ENCODE measurements at places on chromosomes 1 and 21.

DNA sequence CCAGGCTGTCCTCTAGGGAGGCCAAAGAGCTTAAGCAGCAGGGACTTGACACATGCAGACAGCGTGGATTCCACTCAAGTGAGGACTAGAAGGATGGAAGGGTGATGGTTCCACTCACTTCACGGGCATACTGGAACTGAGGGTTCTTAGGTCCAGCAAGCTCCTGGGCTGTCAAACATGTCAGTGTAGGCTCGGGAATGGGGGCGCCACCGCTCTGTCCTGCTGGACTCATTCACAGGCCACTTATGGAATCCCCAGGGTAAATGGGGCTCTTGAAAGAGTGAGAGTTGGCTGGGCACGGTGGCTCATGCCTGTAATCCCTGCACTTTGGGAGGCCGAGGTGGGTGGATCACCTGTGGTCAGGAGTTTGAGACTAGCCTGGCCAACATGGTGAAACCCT lies 27.7 kb upstream of the CSF3R start:
- ATAC-seq: no peak

GRCh38 chr1:47812904-47813514 lies 184.2 kb downstream of the TRABD2B start:
- peak; percentile 17 for ATAC-seq

GRCh38 chr1:210332719-210333398 lies 4.2 kb downstream of the HHAT start:
- no peak for ATAC-seq

GRCh38 chr1:59672851-59673572 lies 141.7 kb upstream of the HOOK1 start:
- ATAC-seq: peak; percentile 73

- no peak for ATAC-seq
Measured at GRCh38 chr1:72885841-72886240, 603.5 kb upstream of the NEGR1 start.

DNA sequence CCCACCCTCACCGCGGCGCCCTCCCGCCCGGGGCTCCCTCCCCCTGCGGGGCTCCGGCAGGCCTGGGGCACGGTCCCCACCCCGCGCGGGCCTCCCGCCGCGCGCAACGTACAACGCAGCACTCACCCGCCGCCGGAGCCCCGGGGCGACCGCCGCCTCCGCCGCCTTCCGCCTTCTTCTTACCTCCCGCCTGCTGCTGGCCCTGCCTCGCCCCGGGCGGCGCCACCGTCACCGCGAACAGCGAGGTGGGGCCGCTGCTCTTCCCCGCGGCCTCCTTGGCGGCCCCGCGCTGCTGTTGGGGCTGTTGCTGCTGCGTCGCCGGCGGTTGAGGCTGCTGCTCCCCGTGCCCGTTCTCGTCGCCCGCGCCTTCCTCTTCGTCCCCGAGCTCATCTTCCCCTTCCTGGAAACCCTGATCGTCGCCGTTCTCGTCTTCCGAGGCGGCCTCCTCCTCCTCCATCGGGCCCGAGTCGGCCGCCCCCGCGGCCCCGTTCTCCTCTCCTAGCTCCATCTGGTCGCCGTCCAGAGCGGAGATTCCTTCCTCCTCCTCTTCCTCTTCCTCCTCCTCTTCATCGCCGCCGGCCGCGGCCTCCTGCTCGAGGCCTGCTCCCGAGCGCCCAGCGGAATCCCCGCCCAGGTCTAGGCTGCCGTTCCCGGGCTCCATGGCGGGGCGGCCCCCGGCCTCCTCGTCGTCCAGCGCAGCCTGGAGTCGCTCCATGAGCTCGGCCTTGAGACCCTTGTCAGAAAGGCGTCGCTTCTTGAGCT lies 671 bp downstream of the HNRNPU start:
- peak; percentile 4 for ATAC-seq

- ATAC-seq: no peak
Measured at GRCh38 chr21:33651965-33652680, 9.8 kb downstream of the ITSN1 start.

DNA sequence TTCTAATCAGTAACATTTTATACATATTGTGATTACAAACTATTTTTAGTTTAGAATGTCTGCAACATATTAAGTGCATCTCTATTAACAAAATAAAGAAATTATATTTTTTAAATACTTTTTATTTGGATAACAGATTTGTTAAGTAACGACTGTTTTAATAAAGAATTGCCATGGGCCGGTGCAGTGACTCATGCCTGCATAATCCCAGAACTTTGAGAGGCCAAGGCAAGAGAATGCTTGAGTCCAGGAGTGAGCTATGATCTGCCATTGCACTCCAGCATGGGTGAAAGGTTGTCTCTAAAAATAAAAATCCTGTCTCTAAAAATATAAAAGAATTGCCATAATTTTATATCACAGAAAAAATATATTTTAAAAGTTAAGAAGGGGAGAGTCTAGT lies 4.1 kb downstream of the LRRIQ3 start:
- ATAC-seq: no peak

DNA sequence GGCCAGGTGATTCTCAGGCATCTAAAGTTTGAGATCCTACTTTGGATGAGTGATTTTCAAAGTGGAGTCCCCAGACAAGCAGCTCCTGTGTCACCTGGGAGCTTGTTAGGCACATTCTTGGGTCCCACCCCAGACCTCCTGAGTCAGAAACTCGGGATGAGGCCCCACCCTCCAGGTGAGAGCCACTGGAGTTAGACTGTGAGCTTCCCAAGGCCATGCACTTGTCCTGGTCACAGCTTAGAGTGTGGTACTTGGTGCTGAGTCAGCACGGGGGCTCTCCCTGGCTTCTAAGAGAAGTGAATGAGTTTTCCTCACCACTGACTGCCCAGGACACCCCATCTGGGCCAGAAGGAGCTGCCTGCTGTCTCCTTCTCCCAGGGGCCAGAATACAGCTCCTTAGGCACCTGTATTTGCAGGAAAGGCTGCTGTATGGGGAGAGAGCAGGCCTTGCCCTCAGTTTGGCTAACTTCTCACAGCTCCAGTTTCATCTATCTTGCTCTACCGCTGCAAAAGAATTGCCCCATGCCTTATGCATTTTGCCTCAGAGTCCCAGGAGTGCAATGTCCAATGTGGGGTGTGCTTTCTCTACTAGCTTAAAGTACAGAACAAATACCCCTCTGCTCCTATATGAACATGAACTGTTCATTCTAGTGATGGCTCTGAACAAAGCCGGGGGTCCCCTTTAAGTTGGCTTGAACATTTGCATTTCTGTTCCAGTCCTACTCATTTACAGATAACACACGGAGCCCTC lies 98.1 kb downstream of the PSMG1 start:
- no peak for ATAC-seq

DNA sequence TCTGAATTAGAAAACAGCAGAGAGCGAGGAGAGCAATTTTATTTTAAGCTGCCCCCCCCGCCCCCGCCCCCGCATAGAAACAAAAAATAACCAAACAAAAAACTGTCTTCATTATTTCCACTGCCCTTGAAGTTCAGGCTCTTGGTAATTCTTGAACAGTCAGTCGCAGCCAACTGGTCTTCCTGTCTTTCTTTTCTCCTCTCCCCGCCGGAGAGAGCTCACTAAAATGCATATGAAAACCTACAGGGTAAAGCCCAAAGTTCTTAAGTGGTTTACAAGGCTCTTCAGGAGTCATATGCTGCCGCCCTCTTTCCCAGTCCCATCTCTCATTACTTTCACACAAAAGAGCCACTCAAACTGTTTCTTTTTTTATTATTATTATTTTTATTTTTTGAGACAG lies 1.1 kb upstream of the ANKRD35 start:
- no peak for ATAC-seq

Data from motor neuron (in vitro differentiated cells).